Dermis blood vessel endothelial cell (primary cell): ENCODE measurements at places on chromosomes 2 and 18.

- no peak for DNase-seq
Measured at GRCh38 chr2:241014224-241014623, 15.8 kb downstream of the SNED1 start.

DNA sequence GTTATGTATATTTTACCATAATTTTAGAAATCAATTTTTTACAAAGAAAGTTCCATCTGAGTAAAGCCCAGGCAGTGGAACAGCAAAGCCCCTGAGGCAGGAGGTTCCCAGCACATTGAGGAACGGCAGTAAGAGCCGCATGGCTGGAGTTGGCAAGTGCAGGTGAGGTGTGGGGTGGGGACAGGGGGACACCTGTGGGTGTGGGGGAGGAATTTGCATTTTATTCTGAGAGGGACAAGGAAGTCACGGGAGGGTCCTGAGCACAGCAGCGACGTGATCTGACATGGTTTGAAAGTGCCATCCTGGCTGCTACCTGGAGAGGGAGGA lies 16.1 kb upstream of the ADI1 start:
- DNase-seq = no peak

- DNase-seq = no peak
Measured at GRCh38 chr2:98541906-98542305, 66.4 kb downstream of the COA5 start.

DNA sequence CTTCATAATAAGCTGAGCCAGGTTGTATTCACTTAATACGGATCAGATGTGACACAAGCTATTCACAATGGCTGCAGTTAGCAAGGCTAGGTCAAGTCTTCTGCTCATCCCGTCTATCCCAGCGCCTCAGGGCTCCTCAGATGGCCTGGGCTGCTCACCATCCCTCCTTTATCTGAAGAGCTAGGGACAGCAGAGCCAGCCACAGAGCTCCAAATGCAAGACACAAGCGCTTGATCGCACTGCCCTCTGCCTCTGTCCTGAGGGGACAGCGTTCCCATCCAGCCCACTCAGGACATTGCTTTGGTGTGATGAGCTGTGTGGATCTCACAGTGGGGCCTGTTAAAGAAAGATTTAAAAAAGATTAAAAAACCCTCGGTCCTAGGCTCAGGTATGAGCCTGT lies 254.4 kb upstream of the HS6ST1 start:
- no peak for DNase-seq

DNA sequence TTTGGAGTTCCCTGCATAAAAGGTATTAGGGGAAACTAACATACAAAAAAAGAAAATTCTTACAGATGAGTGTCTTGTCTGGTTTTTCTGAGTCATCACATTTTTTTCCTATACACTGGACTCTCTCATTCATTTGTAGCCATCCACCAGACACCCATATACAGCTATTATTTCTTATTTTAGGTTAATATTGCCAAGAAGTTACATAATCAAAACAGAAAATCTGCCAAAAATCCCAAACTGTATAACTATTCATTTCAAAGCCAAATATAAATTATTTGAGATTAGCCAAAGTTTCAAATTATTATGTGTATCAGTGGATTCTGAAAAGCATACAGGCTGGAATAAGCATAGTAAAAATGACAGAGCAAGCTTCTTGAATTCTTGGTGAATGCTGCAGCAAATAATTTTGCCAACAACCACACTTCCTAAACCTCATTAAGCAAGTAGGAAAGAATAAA lies 191.2 kb downstream of the NCKAP5 start:
- no peak for DNase-seq

GRCh38 chr18:5515011-5515784 lies 28.6 kb downstream of the EPB41L3 start:
- DNase-seq = no peak

DNA sequence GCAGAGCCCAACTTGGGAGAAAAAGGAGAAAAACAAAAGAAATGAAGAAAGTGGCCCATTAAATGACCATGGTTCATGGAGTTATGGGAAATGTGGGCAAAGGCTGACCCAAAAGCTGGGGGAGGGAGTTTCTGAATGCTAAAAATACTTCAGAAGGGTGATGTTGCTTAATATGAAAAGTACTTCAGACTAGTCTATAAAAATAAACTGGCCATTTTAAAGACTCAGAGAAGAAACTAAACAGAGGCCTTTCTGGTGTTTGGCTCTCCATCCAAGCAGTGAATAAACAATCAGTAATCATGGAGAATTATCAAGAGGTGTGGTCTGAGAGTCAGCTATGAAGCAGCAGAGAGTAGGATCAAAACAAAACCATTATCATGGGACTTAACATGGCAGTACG lies 160.8 kb upstream of the MAPRE2 start:
- no peak for DNase-seq

- peak; percentile 99 for DNase-seq
Measured at GRCh38 chr2:209495855-209496585, 72.2 kb downstream of the MAP2 start.

DNA sequence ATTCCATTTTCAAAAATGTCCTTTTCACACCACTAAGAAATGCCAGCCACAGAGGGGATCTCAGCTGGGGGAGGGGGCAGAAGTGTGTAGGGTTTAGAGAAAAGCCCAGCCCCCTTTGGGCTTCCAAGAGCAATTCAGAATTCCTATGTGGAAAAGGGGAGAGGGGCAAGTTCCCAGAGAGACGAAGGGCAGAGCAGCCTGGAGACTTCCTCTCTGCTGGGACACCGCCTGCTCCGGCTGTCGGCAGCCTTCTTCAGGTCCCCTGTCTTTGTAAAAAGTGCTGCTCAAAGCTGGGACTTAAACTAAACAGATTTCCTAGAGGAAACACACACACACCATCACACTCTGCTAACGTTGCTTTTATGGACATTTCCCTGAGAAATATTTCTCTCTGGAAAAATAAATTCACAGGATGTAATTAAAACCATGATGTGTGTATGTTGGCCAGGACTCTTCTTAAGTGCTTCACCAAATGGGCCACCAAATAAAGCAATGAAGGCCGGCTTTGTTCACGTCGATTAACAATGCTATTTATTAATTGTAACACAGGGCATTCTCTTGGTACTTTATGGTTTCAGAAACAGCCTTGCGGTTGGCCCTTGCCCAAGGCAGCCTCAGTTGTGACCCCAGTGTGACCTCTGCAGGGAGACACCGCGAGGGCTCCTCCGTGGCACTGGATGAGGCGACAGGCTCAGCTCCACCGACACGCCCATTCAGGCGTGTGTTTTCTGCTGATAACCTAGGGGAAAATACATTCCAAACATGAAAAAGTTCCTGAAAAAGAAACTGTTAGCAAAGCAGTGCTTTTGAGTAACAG lies 5.6 kb upstream of the ASB1 start:
- peak; percentile 79 for DNase-seq

DNA sequence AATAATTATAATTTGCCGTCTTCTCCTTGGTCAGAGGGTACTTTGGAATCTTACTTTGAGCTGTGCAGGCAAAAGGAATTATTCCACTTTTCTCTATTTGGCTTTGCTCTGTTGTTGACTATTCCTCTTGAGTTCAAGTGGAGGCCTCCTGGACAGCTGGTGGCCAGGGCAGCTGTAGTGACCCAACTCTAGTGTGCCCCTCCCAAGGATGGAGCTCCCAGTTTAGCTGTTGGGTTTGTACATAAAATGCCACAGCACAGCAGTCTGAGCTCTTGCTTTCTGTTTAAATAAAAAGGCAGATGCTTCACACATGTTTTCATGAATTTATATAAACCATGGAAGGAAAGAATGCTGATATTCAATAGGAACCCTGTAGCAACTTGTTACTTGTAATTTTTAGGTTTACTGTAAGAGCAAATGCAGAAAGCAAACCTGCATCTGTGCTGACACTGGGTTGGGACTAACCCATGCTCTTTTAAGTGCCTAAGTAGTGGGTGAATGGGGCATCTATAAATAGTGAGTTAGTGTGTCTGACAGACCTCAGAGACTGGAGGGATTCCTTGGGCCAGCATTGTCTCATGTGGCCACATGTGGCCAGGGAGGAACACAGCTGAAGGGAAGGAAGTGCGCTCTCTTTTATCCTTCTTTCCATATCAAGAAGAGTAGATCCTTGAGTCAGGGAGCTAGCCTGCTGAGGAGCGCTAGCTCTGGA lies 121.8 kb downstream of the FHOD3 start:
- no peak for DNase-seq

DNA sequence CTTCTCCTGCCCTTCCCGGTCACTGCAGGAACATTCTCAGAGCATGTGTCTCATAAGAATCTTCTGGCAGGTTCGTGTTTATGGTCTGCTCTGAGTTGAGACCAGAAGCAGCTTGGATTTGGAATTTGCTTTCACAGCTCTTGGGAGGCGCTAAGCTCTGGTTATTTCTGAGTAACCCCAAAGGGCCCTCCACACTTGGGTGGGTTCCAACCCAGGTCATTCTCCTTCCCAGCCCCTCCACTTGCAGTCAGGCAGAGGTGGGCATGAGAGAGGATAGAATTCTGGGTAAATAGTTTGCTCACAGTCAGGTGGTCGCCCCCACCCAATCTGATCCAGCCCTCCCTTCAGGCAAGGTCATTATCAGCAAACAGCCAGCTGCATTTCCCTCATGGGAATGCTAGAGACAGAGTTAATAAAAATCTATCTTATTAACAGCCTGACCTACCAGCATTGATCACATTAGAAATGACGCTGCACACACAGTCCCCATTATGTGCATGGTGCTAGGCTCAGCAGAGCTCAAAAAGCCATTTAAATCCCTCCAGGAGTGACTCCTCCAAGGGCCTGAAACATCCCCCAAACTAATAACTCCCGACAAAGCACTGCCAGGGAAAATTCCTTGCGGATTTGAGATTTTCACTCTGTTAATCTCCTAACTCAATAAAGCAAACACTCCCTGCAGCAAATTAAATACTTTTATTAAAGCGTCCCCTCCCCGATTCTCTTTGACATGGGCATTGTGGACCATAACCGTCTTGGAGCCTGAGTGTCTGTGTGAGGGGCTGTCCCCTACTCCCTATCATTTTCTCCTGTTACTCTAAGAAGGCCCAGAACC lies 61.9 kb downstream of the SLC4A5 start:
- no peak for DNase-seq

DNA sequence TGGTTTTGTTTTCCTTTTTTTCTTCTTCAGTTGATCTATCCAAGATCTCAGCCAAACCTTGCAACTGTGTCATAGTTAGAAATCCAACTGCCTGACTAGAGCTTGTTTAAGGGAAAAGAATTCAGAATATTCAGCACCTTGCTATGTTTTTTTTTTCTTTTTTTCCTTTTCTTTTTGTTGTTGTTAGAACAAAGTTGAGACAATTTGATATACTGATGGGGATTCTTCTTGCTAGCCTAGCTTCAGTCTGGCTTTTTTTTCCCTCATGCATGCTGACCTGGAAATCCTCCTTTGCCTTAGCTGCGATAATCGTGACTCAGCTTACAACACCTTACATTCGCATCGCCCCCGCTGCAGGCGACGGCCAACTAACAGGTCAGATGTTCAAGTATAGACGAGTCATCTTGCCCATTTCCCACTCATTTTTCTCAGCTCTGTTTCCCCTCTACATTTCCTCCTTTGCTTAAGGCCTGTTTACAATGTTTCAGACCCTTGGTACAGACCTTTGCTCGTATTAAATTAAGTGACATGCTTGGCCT lies 487.2 kb upstream of the RAB12 start:
- DNase-seq = peak; percentile 54

- peak; percentile 24 for DNase-seq
Measured at GRCh38 chr2:232420463-232421188, 14.0 kb downstream of the ALPG start.

- DNase-seq = no peak
Measured at GRCh38 chr2:127576433-127577207, 41.1 kb downstream of the MYO7B start.

- no peak for DNase-seq
Measured at GRCh38 chr2:108565778-108566375, 31.6 kb downstream of the LIMS1 start.

- no peak for DNase-seq
Measured at GRCh38 chr2:199994371-199994770, 39.0 kb downstream of the MAIP1 start.

GRCh38 chr2:151824886-151825285 lies 3.3 kb downstream of the ARL5A start:
- peak; percentile 45 for DNase-seq

DNA sequence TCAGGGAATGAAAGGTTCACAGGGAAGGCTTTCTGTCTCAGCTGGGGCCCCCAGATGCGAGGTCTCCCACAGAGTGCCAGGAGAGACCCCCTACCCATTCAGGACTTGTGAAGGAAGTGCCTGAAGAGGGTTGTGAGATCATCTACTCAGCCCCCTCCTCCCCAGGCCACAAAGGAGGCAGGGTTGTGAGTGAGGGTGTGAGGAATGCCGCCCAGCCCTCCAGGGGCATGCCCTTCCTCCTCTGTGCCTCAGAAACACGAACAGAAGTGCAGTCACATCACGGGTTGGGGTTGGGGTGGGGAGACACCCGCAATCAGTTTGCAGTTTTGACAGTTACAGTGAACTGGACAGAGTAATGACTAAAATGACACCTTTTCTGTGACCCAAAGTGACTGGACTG lies 5.0 kb downstream of the MAL start:
- no peak for DNase-seq

DNA sequence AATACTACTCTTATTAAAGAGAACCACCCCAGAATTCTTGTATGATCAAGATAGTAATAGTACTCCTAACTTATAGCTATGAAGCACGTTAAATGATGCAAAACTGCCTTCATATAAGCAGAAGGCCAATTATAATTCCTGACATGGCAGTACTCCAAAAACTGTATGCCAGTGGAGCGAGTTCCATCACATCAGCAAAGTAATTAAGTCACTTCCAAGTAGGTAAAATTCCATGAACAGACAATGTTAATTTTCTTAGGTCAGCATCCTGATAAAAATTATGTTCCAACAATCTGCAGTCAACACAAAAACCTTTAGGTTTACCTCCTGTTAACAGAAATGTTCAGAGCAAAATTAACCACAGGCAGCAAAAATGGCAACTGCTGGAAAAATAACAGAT lies 136.7 kb downstream of the CDH2 start:
- no peak for DNase-seq
